A549 treated with DMSO at 1 μM for 4 hours (cell line): ENCODE measurements at places on chromosomes 13 and 19. TPM values are rescaled to one million over a fixed set of nuclear protein-coding genes. Genes with fewer than 3 reads are reported as not detected.

ZNF549 gene
- 1.4 to 2.3 TPM (median 1.7 TPM) in 5 replicates for total RNA-seq

FSD1 gene
- total RNA-seq, result 7.5 to 8.4 TPM (median 7.8 TPM) in 5 replicates

TMPRSS9 gene
- total RNA-seq, result 0.02 to 0.08 TPM in 2 of 5 replicates, not detected in the others

EID2B gene
- 6.4 to 12.9 TPM (median 7.5 TPM) in 5 replicates for total RNA-seq

COG3 gene
- 12.0 to 18.2 TPM (median 13.8 TPM) in 5 replicates for total RNA-seq

FUT3 gene
- 0.07 to 0.14 TPM in 2 of 5 replicates, not detected in the others for total RNA-seq
